ENCODE measurements at places on chromosomes 7 and 10.

DNA sequence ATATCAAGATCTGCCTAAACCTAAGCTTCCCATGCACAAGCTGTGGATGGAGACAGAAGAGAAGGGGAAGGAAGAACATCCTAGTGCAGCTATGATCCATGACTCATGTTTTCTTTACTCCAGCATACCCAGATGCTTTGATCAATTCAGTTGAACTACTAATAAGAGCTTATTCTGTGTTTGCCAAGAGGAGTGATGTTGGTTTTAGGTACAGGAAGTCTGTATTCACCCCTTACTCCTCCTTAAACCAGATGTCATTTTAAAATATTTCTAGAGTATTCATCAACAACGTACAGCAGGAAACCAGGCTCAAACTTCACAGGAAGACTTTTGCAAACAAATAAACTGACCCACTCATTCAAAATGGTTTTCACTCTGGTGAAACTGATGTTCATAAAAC, 29.2 kb downstream of the PANK1 start:
- DNase-seq = no peak

DNA sequence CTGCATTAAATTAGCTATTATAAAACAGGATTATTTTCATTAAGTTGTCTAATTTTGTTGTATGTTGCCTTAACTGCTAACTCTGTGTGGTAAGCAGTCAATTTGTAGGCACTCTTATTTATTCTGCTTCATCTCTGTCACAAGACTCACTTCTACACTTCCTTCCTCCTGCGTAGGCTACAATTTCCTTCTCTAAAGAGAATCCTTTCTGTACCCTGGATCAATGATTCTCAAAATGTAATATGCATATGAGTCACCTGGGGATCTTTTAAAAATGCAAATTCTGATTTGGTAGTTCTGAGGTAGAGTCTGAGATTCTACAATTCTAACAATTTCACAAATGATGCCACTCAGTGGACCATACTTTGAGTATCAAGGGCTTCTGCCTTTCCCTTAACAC, 4.4 kb upstream of the UBE2D1 start:
- no peak for DNase-seq

DNA sequence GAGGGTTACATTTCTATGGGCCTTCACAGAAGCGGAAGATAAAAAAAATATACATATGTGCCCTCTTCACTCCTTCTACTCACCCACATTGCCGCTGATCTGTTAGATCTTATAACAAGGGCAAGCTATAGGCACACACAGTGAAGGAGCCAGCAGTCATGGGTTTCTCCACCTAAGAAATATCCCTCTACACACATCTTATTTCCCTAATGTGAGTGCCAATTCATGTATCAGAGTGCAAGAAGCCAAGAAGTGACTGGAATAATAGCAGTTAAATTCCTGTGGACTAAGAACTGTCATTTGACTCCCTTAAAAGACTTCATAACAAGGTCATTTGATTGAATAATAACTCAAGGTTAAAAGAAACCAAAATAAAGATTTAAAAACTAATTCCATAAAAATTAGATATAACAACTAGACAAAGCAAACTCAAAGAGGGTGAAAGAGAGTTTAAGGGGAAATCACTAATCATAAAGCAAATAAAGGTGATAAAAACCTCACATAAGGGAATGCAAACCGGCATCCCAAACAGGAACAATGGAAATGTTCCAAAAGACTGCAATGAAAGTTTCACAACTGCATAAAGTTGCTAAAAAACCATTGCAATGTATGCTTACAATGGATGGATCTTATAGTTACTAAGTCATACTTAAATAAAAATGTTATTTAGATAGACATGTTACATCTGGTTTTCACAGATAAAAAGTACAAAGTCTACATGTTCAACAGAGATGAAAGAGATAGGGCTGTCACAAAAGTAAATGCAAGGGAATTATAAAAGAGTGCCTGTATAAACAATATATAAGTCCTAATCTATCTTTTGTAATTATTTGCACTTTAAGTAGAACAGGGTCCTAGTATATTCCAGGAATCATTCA, 42.8 kb downstream of the ARHGAP21 start:
- no peak for DNase-seq

DNA sequence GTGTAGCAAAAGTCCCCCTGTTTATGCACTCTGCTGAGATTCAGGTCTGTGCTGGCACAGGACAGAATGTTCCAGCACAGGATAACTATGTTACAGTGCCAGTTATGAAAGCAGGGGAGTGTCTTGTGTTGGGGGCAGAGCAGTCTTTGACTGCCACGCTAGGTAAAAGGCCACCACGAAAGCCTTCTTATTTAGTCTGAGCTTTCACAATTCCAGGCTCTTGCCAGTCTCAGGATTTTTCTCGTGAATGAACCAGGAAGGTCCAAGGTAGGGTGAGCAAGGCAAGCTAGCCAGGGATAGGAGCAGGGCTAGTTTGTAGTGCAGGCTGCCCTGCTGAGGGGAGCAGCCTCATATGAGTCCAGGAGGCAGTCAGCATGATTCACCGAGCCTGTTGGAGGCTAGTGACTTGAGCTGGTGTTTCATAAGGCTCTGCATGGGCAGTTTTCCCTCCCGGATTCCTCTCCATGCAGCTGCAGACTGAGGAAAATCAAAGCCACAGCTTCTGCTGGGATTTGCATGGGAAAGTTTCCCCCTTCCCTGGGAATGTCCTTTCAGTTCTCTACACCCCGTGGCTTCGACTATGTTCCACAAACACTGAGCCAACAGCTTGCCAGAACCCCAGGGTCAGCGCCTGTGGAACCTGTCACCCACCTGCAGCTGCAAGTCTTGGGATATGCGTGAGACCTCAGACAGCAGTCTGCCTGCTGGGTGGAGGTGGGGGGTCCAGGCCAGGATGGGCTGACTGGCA, 112.3 kb downstream of the JCAD start:
- DNase-seq = no peak

DNA sequence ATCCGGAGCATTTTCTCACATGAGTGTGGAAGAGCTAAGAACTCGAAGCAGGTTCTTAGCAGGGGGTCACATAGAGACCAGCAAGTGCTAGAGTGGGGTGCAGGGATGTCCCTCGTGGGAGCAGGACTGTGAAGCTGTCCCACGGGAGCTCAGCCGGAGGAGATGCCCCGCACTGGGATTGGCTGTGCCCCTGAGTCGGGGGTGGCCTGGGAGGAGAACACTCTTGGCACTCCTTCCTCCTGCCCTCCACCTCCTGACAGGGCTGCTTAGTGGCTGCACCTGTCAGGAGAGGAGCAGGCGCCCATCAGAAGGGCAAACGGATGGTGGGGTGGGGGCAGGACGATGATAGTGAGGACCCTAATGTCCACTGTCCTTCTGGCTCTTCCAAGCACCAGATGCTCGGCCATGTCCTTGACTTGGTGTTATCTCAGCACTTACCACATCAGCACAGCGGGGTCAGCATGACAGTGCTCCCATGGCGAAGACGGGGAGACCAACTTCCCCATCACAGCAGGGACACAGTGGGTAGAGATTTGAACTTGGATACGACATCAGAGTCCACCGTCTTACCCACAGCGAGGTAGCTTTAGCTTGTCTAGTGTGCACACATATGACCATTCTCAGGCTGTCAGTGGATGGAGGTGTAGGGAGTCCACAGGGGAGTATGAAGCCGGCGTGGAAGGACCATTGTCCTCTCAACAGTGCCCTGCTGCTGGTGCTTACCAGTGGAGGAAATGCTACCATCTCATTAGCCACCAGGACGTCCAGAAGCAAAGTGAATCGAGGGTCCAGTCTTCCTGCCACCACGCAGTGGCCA, 142.5 kb upstream of the SHH start:
- no peak for DNase-seq

DNA sequence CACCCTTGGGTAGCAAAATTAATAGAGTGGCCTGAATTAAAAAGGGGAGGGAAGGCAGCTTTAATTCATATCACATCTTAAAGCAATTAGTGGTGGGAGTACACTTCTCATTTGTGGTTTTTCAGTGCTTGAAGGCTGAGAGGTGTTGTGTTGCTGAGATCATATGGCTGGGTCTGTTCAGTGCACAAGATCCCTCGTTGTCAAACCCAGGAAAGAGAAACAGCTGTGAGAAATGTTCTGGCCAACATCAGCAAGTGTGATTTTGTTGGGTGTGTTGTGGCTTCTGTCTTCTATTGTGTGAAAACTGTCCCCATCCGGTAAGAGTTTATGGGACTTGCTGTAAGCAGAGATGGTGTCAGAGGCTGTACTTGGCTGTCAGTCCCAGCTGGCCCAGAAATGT, 197.9 kb upstream of the BMPER start:
- DNase-seq = no peak

GRCh38 chr7:92813390-92814024, 22.9 kb downstream of the CDK6 start:
- no peak for DNase-seq

DNA sequence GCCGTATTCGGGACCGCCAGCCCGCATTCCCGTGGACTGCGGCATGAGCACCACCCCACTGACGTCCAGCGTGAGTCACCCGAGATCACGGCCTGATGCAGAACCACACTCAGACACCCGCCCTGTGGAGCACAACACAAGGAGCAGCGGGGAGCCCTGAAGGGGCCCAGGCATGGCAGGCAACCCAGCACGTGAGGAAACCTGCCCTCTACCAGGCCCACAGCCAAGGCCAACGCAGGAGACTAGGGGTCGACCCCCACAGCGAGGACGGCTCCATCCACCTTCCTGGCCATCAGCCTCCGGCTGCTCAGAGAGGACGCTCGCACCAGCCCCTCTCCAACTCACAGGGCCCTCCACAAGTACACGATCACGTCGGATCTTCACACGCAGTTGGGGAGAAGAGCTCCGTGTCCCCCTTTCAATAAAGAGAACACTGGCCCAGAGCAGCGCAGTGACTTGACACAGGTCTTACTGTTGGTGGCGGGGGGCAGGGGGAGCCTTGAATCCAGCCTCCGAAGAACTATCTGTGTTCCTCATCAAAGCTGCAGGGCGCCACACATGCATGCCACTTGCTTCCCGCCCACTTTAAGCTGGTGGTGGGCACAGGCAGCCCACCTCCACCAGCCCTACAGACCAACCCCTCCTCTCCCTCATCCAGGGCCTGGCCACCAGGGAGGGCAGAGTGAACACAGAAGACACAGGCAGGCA, 22.0 kb downstream of the MAD1L1 start:
- DNase-seq = no peak

DNA sequence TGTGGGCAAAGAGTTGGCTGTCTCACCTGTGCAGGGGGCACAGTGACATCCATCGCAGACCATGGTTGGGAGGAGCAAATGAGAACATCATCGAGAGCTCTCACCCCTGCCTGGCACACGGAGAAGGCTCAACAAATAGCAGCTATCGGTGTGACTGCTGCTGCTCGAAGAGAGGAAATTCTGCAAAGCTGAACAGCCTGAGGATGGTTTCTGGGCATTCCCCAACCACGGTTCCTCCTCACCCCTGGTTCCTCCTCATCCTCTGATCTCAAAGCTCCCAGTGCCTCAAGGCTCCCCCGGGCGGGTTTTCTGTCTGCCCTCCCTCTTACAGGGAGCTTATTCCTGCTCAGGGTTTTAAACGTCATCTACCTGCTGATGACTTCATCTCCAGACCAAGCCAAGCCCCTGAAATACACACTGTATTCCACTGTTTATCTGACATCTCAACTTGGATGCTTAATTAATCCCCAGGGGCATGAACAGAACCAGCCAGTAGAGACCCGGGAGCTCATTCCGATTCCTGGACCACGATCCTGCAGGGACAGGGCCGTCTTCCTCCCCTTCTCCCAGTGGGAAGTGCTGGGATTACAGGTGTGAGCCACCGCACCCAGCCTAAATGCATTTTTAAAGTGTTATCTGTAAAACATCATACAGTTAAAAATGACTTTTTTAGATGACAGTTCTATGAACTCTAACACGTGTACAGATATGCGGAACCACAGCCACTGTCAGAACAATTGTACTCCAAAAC, 19.5 kb upstream of the NOM1 start:
- no peak for DNase-seq

- no peak for DNase-seq
These were observed 310.4 kb upstream of the IMMP2L start for GRCh38 chr7:111872450-111873325.

- DNase-seq = no peak
These were observed 185.1 kb downstream of the ATRNL1 start for GRCh38 chr10:115278294-115278693.

- DNase-seq = no peak
These were observed 28.2 kb upstream of the IL6 start for GRCh38 chr7:22698767-22699166.

DNA sequence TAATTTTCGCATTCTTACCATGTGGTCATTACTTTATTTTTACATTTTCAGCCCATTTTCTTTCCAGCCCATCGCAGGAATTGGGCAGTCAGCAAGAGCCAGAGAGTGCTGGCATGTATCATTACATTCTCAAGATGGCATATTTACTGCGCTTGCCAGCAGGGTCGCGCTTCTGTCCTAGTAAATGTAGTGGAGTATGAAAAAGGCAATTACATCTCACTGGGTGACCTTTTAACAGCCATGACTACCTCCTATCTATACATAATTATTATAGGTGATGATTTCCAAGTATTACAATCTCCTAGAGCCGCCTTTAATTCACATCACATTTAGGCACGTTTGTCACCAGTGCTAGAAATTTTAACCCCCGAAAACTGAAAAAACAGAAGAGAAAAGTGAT, 433.7 kb upstream of the MGMT start:
- DNase-seq = no peak

- DNase-seq = no peak
These were observed 35.4 kb downstream of the MALSU1 start for GRCh38 chr7:23334482-23335056.

- no peak for DNase-seq
These were observed 207.0 kb downstream of the MLLT10 start for GRCh38 chr10:21740989-21741388.

DNA sequence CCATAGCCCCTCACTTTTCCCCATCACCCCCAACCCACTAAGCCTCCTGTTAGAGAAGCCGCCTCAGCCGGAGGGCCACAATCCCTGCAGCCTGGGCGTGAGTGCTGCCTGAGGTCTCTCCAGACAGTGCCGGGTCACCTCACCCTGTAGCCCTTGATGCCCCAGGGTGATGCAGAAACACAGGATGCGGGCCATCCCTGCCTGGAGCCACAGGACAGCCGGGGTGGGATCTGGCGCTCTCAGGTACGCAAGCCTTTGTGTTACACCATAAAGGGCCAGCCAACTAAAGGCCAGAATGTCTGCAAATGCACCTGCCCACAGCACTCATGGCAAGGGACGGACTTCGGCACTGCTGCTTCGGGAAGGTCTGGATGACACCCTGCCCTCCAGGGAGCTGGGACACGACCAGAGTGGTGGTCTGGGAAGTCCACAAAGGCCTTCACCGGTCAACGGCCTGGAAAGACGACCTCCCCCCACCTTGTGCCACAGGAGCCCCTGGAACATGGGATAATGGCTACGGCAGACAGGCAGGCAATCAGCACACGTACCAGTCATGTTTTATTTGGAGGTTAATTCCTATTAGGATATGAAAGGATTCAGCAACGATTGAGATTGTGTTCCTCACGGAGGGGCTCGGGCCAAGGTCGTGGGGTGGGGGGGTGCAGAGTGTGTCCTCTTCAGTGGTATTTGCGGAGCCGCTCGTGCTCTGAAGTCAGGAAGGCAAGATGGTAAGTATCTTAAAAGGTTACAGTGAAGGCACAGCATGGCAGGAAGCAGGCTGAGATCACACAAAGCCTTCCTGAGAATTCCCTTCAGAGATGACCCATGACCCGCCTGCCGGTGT, 8.1 kb downstream of the ATP5MF start:
- no peak for DNase-seq

Data from SHP77 treated with DMSO at 0.1 percent for 48 hours (cell line).